Motor neuron (in vitro differentiated cells): ENCODE measurements at places on chromosomes 12 and 14.
A peak's percentile ranks its signal among the peaks of the same experiment; 100 is the strongest.

DNA sequence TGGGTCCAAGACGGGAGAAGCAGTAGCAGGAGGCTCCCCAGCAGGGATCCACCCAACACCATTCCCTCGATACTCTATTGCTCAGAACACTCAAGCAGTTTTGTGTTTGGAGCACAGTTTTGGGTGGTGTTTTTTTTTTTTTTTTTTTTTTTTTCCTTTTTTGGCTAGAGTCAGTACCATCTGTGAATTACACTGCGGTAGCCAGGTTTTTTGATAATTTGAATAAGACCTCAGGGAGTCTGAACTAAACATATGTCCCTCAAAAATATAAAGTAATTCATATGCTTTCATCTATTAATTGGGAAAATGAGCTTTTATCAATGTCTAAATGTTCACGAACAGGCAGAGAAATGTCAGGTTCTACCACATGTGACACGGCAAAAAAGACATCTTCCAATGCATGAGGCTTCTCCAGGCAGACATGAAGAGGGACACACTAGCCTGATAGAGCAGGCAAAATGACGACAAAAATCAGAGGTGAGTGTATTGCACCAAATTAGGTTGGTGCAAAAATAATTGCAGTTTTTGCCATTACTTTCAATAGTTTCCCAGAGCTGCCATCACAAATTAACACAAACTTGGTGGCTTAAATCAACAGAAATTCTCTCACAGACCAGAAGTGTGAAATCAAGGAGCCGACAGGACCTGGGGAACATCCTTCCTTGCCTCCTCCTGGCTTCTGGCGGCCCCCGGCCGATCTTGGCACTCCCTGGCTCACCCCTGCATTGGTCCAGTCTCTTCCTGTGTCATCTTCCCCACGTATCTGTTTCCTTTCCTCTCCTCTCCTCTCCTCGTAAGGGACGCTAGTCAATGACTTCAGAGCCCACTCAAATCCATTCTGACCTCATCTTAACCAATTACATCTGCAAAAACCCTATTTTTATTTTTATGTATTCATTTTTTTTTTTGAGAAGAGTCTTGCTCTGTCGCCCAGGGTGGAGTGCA is 33.9 kb downstream of the FOXN3 start:
- ATAC-seq, result no peak

GRCh38 chr14:89652352-89652751 is 235.3 kb upstream of the FOXN3 start:
- ATAC-seq, result no peak

DNA sequence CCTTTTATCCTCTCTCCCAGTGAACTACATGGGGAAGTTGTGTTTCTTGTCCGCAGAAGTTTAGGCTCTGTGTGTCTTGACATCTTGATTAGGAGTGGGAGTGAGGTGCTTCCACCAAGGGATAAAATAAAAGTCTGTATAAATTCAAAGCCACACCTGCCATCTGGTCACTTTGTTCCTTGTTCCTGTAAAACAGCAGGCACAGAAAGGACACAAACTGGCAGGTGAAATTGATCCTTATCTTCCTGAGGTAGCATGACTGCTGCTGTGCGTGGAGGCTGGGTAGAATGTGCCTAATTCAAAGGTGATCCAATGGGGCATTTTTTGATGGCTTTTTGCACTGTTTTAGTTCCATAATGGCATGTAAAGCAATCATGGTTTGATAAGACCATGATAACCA is 104.3 kb upstream of the KITLG start:
- no peak for ATAC-seq

DNA sequence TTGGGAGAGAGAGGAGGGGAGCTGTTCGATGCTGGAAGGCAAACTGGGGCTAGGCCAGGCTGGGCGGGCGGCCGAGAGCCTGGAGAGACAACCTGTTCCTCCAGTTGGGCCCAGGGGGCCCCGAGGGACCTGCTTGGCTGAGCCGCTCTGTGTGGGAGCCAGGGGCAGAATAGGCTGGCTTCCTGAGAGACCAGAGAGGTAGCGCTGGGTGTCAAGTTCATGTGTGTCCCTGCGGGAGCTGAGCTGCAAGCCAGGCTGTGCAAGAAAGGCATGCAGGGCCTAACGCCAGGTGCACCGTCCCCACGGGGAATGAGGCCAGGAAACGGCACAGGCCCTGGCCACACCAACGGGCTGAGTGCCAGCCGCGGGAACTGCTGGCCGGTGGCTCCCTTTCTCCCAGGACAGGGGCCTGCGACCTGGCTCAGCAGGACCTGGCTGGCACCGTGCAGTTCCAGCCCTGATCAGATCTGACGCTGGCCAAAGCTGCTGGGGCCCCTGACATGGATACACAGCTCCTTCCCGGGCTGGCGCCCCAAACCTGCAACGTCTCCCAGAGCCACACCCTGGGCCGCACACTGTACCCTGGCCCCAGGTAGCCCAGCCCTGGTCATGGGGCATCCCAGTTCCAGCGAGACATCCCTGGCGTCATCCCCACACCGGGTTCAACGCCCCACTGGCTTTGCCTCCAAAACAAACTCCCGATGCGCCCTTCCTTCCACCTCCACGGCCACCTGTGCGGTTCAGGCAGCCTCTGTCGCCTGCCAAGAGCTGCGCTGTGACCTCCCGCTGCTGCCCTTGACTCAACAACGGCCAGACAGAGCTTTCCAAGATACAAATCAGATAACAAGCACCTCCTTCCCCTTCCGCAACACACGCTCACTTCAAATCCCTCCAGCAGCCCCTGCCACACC is 65.0 kb downstream of the RFLNA start:
- no peak for ATAC-seq

GRCh38 chr12:128790653-128791373 is 32.9 kb downstream of the SLC15A4 start:
- peak; percentile 28 for ATAC-seq

GRCh38 chr12:18108611-18109010 is 18.6 kb upstream of the RERGL start:
- no peak for ATAC-seq

- ATAC-seq, result no peak
These were observed 52.8 kb upstream of the STXBP6 start for GRCh38 chr14:25102788-25103187.
